ENCODE measurements at places on chromosomes 1 and 21.
A peak's percentile ranks its signal among the peaks of the same experiment; 100 is the strongest.

DNA sequence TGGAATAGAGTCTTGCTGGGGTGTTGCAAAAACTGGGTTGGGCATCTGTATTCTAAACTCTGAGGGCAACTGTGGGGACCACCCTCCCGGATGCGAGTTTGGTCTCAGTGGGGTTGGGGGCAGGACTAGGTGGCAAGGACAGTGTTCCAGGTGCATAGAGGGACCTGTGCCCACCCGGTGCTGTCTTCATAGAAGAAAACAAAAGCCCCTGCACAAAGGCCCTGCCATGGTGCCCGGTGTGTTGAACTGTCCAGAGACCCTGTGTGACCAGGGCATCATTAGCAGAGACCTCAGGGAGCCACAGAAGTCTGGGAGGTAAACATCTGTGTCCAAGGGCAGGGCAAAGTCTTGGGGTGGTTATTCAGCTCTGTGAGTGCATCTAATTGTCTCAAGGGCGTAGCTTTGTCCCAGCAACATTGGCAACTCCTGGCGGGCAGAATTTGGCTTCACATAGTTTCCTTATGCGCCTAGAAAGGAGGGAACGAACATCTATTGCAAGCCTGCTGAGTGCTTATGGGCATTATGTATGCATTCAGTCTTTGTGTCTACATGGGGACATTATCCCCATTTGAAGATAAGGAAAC, 72.2 kb upstream of the IFFO2 start:
- DNase-seq, result no peak

GRCh38 chr1:54291276-54292001, 91.5 kb downstream of the MRPL37 start:
- DNase-seq, result no peak

DNA sequence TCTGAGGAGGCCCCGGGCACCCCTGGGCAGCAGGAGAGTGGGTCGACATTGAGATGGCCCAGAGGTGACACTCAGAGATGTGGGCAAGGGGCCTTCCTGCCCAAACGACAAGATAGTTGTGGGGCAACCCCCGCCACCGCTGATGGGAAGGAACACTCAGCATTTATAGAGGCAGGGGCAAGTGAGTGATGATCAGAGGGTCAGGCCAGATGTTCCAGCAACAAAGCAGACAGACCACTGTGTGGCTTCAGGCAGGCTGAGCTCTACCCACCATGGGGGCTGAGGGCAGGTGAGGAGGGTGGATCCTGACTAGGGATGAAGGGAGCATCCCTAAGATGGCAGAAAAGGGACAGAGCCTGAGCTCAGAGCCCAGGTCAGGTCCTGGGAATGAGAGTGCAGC, 362.7 kb downstream of the PTPRU start:
- no peak for DNase-seq

GRCh38 chr1:204891860-204892259, 21.2 kb downstream of the NFASC start:
- DNase-seq, result no peak

DNA sequence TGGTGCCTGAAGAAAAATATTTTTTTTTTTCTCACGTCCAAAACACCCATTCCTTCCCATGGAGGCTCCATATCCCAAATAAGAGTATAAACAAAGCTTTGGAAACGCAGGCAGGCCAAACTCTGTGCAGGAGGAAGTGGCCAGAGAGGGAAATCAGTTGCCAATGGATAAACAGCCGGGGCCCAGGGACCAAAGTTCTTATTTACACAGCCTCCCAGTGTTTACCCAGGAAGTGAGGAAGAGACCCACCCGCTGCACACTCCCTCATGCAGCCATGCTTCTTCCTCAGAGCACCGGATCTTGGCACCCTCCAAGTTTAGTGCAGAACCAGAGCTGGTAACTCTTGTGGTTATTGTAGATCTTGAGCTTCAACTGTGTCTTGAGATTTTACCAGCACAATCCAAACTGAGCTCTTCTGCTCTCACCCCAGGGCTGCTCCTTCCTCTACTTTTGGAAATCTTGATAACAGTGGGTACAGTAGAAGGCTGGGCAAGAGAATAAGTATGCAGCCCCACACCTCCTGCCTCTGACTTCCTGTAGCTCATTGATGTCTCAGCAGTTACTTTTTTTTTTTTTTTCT, 14.2 kb downstream of the MARCKSL1 start:
- DNase-seq, result no peak

GRCh38 chr1:147078606-147079399, 93.5 kb downstream of the PRKAB2 start:
- no peak for DNase-seq

GRCh38 chr1:104929280-104929679, 1179.6 kb downstream of the AMY1C start:
- no peak for DNase-seq

- no peak for DNase-seq
These were observed 44.1 kb downstream of the ALPL start for GRCh38 chr1:21553116-21553926.

DNA sequence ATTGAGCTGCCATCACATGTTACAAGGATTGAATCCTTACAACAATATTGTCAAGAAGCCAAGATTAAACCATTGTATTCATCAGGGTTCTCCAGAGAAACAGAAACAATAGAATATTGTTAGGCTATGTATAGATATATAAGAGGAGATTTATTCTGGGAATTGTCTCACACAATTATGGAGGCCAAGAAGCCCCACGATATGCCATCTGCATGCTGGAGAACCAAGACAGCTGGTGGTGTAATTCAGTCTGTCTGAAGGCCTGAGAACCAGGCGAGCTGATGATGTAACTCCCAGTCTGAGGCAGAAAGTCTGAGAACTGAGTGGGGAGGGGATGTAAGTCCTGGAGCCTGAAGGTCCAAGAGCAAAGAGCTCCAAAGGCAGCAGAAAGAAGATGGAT, 14.5 kb upstream of the TTF2 start:
- no peak for DNase-seq

DNA sequence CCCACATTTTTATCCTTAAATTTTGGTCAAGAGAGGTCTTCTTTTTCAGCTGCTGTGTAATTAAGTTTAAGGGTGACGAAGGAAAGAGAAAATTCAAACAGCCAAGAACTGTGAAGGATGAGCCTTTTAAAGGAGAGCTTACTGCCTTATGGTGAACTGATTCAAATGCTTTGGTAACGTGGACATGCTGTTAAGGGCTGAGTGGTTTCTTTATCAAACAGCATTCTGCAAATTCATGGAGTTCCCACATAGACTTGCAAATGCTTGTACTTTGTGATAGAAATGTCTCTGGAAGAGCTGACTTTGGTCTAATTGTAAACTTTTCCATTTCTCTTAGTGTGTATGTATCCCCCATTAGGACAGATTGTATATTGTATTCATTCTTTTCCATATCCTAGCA, 93.8 kb downstream of the CHD1L start:
- no peak for DNase-seq

- DNase-seq, result peak; percentile 37
These were observed 68.3 kb downstream of the ADARB1 start for GRCh38 chr21:45142469-45143308.

DNA sequence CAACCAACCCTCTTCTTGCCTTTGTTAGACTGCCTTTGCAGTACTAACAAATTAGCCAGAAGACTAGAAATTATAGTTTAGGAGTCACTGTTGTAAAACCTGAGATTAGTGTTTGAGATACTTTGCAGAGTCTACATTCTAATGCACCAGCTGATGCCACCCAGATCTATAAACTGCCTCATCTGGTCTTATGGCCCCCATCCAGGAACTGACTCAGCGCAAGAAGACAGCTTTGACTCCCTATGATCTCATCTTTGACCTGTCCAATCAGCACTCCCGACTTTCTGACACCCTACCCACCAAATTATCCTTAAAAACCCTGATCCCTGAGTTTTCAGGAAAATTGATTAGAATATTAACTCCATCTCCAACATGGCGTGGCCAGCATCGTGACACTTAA, 334.6 kb downstream of the RGS7 start:
- DNase-seq, result no peak

- DNase-seq, result no peak
These were observed 391 bp upstream of the LDLRAP1 start for GRCh38 chr1:25543005-25543424.

GRCh38 chr1:109879881-109880525, 30.6 kb upstream of the CSF1 start:
- no peak for DNase-seq

DNA sequence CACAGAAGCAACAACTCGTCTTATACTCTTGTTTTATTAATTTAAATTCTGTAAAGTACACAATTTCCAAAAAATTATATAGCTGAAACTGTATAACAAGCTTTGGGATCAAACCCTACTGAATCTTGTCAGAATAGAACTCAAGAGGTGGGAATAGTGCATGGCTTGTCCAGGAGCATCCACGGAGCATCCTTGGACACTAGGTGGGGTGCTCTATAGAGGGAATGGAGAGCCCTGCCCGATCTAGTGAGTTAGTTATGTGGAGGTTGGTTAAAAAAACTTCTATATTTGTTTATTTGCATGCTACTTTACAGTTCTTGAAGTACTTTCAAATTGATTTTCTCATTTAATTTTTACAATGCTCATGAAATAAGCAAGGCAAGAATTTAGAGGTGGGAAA, 28.3 kb downstream of the ROR1 start:
- DNase-seq, result no peak

GRCh38 chr1:29903548-29904166, 667.3 kb downstream of the PTPRU start:
- DNase-seq, result no peak

- no peak for DNase-seq
These were observed 61.0 kb downstream of the ATP5PO start for GRCh38 chr21:33854604-33855003.

DNA sequence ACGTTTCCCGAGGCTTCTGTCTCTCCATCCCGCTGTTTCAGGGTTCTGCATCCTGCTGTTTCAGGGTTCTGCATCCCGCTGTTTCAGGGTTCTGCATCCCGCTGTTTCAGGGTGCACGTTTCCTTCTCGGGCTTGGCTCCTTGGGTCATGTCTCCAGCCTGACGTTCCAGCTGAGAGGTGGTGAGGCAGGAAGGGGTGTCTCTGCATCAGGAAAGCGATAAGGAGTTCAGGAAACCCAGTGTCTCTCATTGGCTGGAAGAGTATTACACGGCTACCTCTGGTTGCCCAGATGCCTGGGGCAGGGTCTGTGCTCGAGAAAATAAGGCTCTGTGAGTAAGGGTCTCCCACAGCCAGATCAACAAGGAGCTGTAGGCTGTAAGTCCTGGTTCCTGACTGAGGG, 21.1 kb downstream of the ADARB1 start:
- no peak for DNase-seq

- no peak for DNase-seq
These were observed 3.1 kb downstream of the CD52 start for GRCh38 chr1:26320896-26321295.

- DNase-seq, result peak; percentile 92
These were observed 9.7 kb upstream of the SHCBP1L start for GRCh38 chr1:182962554-182963115.

GRCh38 chr1:121417325-121417923, 232.6 kb downstream of the SRGAP2C start:
- no peak for DNase-seq

DNA sequence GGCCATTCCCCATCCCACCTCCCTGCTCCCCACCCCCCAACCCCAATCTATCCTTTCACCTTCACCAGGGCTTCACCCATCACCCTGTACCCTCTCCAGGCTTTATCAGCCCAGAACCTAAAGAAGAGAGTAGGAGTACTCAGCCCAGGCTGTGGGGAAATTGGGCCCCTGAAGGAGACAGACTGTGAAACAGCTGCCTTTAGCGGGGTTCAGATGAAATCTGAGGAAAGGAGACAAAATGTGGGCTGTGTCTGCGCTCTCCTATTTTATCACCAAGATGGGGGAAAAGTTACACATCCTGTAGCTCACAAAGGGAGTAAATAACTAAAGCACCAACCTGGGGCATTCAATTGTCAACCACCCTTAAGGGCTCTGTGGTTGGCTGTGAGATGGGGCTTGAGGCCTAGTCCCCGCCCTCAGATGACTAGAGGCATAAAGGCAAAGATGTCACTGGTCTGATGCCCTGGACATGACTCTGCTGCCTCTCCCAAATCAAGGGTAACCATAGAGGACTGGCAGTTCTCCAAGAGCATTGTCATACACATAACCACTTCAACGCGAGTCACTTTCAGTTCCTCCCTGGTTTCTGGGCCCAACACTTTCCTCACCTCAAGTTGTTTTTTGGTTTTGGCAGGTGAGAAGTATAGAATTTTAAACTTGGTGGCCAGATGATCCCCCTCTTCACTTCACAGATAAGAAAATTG, 30.0 kb downstream of the SLC27A3 start:
- DNase-seq, result no peak

GRCh38 chr1:205298191-205298994, 23.2 kb downstream of the NUAK2 start:
- DNase-seq, result peak; percentile 78

GRCh38 chr1:21613072-21613867, 55.9 kb downstream of the RAP1GAP start:
- DNase-seq, result no peak

GRCh38 chr1:162753998-162754585, 36.4 kb upstream of the HSD17B7 start:
- no peak for DNase-seq

DNA sequence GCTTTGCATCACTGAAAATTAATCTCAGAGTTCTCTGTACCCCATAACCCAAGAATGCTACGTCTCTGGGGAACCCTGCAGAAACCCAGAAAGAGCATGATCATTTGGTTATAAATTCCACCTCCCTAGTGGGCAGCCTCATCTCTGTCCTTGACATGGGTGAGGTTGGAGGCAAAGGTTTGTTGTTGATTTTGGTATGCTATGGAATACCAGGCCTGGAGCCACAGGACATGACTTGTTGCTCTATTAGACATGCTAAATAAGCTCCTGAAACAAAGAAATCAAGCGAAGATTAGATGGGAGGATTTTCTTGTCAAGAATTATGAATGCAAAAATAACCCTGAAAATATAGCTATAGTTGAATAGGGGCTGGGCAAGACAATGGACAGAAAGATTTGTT, 197.4 kb upstream of the CAMK1G start:
- DNase-seq, result no peak

GRCh38 chr21:42637267-42638041, 16.0 kb upstream of the PDE9A start:
- no peak for DNase-seq

- DNase-seq, result no peak
These were observed 102.9 kb downstream of the ACTL8 start for GRCh38 chr1:17857996-17858395.

GRCh38 chr1:214520544-214521165, 30.7 kb downstream of the PTPN14 start:
- DNase-seq, result no peak

Data from umbilical cord (tissue), 2 donors.